Stimulated activated CD8-positive, alpha-beta memory T cell treated with anti-CD3 and anti-CD28 coated beads, Interleukin-12 subunit alpha, Interleukin-12 subunit beta, amount 100 ng/mL, for 1 hour (primary cell): ENCODE measurements at places on chromosomes 6 and 20.

GRCh38 chr6:168711666-168712300 is 270.8 kb downstream of the SMOC2 start:
- no peak for DNase-seq

DNA sequence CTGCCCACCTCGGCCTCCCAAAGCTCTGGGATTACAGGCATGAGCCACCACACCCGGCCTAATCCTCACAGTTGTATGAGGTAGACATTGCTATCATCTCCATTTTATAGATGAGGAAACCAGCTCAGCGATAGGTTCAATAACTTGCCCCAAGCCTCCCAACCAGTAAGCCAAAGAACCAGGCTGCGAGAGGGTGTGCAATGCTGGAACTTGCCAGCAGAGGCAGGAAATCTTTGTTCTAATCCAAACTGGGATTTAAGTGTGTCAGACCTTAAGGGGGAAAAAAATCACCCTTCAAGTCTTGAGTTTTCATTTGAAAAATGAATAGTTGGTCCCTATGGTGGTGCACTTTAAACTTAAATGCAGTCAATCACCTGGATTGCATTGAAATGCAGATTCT is 20.1 kb upstream of the RNGTT start:
- no peak for DNase-seq

- DNase-seq: no peak
These were observed 34.5 kb downstream of the TPD52L1 start for GRCh38 chr6:125188037-125188436.

- no peak for DNase-seq
These were observed 26.1 kb downstream of the NCOA5 start for GRCh38 chr20:46063652-46064054.
